Activated CD8-positive, alpha-beta memory T cell treated with anti-CD3 and anti-CD28 coated beads for 36 hours (primary cell): ENCODE measurements at places on chromosomes 1 and 21. TPM values are rescaled to one million over a fixed set of nuclear protein-coding genes. Genes with fewer than 3 reads are reported as not detected.

TEDDM1 gene
- total RNA-seq = not detected

KCNJ9 gene
- total RNA-seq = not detected

ZNF648 gene
- total RNA-seq = not detected

FCMR gene
- 53.1 TPM for total RNA-seq

ADCY10 gene
- not detected for total RNA-seq

LRRC3 gene
- 1.0 TPM for total RNA-seq

SLC25A34 gene
- 0.75 TPM for total RNA-seq

NIBAN1 gene
- total RNA-seq = 37.3 TPM

HSD3B2 gene
- total RNA-seq = not detected

SPOCD1 gene
- not detected for total RNA-seq

FMO5 gene
- total RNA-seq = 0.15 TPM

ZFP69 gene
- total RNA-seq = 3.0 TPM

NFIA gene
- 4.8 TPM for total RNA-seq

GPR25 gene
- not detected for total RNA-seq

TCHH gene
- total RNA-seq = 0.17 TPM

RIMKLA gene
- 6.1 TPM for total RNA-seq

ACBD3 gene
- 19.7 TPM for total RNA-seq

PLCH2 gene
- total RNA-seq = 0.84 TPM

TNNI3K gene
- total RNA-seq = not detected

HSF2BP gene
- total RNA-seq = 0.63 TPM

SPRR5 gene
- total RNA-seq = not detected

RAP1GAP gene
- 0.42 TPM for total RNA-seq

AMY2A gene
- not detected for total RNA-seq

TMOD4 gene
- 0.78 TPM for total RNA-seq
